Occipital lobe (tissue), 3 donors: ENCODE measurements at places on chromosomes 7 and 10.

DNA sequence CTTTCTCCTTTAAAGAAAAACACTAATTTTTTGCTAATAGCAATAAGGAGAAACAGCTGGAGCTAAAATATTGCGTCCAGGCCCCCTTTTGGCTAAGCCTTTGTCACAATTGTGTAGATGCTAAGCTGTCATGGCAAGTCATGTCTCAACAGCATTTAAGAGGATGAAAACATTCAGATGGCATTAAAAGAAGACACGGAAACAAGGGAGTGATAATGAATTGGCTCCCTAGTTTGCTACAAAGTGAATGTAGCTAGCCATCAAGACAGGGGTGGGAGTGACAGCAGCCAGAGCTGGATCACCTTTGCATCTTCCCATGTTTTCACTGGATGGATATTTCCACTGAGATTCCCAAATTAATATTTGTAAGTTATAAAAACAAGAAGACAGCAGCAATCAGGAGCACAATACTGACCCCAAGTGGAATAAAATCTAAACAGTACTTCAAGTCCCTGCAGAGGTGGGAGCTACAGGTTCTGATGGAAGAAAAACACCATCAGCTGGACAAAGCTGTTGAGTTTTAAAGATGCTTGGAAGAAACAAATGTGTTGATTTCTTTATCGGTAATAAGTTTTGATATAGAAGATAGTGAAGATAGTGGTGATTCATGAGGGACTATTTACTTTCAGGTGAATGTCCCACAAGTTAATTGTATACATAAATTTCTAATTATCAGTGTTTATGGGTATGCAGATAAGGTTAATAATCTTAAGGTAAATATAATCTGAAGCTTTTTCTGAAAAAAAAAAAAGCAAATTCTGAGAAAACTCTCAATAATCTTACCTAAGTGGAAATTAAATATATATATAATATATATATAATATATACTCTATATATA, 129.4 kb downstream of the SLC16A9 start:
- no peak for DNase-seq

DNA sequence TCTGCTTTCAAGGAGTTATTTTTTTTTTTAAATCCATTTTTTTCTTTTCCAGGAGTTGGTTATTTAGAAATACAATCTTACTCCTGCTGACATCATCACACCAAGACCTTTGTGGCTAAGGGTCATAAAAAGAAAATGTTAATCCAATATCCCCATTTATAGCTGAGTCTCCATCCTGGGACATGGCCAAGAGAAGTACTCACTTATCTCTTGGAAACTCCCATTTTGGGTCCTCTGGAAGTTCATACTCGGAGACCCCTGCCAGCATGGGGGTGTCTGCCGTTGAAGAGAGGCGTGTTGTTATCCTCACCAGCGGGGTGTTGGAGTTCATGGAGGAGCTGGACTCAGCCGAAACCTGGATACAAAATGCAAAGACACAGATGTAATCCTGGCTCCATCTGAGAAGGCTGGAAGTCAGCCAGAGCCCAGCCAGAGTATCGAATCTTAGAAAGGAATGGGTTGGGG, 94.6 kb downstream of the FGFR2 start:
- DNase-seq = no peak

GRCh38 chr10:56505555-56505954, 144.5 kb upstream of the ZWINT start:
- no peak for DNase-seq

DNA sequence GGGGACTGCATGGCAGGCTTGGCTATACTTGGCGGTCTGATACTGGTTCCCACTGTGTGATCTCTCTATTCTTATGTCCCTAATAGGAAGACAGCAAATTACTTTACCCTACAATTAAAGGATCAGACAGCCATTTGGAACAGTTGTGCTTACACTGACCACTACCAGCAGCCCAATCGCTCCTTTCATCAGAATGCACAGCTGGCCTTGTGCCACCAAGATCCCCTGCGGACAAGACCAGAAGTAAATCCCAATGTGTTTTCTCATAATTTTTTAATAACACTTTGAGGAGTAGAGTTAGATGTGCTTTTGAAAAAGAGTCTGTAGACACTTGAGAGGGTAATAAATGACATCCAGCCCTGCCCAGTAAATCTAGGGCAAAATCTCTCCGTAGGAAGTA, 297.2 kb upstream of the ZNF32 start:
- no peak for DNase-seq

DNA sequence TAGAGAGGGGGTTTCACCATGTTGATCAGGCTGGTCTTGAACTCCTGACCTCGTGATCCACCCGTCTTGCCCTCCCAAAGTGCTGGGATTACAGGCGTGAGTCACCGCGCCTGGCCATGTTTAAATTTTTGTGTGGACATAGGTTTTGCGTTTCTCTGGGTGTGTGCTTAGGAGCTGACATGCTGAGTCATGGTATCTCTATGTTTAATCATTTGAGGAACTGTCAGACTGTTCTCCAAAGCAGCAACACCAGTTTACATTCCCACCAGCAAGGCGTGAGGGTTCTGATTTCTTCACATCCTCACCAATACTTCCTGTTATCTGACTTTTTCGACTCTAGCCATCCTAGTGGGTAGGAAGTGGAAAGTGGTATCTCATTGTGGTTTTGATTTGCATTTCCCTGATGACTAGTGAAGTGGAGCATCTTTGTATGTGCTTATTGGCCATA, 153.7 kb downstream of the DNAJB6 start:
- DNase-seq = no peak

- DNase-seq = no peak
These were observed 22.4 kb upstream of the KLF6 start for GRCh38 chr10:3807211-3807927.

GRCh38 chr7:121761399-121761798, 111.6 kb upstream of the PTPRZ1 start:
- DNase-seq = no peak

DNA sequence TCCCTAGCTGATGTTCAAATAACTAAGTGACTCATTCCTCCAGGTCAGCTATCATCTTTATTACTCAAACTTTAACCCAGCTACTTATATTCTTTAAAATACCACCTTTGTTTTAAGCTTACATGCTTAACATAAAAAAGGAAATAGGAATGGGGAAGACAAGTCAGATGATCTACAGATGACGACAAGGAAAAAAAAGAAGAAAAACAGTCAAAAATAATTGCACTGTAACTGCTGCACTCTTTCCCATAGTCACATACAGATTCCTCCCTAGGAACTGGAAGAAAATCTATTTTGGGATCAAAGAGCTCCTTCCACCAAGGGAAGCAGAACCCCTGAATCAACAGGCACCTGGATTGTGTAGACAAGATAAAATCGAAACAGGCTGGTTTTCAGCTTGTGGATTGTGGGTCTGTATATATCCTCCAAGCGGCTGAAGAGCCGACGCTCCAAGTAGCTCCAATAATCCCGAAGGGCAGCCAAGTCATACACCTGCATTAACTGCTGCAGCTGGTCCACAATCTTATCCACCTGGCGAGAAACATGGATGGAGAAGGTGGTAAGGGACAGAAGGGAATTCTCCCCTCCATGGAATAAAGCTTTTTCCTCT, 2.0 kb downstream of the WDR91 start:
- DNase-seq = no peak

DNA sequence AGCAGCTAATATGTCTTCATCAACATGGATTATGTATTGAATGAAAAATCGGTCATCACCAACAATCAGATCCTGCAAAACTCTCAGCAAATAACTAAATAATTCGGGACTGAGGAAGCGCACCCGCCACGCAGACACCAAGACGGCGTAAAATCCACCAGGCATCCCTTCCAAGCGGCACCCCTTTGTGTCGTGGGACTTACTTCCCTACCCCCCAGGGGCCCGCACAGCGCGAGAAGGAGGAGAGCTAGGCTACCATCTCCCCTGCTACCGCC, 721 bp downstream of the ARL3 start:
- no peak for DNase-seq

DNA sequence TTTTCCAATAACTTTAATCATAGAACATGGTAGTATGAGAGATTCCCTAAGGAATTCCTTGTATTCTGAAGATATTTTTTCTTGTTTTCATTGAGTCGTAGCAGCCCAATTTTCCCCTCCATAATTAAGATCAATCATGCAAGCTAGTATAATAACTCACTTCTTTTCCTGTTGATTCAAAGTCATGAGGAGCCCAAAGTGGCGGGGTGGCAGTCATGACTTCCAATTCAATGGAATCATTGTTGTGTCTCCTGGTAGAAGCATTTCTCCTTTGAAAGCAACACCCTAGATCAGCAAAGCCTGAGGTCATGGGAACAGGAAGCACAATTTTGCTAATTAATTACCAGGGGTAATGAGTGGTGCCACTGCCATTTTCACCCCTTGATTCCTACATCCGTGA, 77.6 kb upstream of the MAGI2 start:
- no peak for DNase-seq

GRCh38 chr10:12636571-12636970, 287.2 kb downstream of the CAMK1D start:
- no peak for DNase-seq

DNA sequence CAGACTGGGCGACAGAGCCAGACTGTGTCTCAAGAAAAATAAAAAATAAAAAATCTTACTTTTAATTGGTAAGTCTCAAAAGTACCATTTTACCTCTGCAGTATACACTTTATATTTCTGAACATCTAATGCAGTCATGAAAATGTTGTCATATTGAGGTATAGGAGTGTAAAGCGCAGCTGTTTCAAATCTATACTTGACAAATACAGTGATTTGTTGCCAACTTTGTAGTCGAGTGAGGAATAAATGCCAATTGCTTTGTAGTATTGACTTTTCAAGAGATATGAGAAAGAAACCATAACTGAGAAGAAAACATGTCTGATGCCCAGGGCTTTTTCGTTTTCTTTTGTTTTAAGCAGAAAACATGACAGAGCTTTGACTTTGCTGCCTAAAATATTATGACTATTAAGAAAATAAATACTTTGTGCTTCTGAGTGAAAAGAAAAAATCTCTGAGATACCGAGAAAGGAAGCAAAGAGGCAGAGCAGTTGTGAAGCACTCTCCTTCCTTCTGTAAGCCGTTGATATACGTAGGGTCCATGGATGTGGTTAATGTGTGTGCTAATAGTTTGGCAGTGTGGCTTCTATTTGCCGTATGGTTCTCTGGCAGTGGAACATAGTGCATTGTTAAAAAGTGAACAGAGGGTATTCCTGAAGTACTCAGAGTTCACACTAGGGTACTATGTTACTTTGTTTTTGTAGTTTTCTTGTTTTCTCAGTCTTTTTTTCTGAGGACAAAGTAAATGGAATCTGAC, 38.2 kb downstream of the AVL9 start:
- no peak for DNase-seq

DNA sequence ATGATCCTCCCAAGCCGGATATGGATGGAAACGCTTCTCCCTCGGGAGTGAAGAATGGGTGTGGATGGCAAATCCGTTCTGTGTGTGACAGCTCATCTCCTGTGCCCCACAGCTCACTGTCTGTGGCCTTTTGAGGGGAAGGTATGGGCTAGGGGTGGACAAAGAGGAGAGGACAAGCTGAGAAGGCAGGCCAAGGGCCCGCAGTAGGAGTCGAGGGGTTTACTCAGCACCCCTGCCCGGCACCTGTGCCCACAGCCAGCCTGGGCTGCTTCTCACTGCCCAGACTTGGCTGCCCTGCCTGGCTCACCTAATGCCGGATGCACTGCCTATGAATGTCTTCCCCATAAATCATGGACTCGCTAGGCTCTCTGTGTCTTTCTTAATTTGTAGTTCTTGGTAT, 503.8 kb downstream of the TCERG1L start:
- no peak for DNase-seq

GRCh38 chr10:132145002-132145401, 41.7 kb upstream of the DPYSL4 start:
- DNase-seq = no peak

GRCh38 chr7:69864822-69865221, 266.5 kb downstream of the AUTS2 start:
- DNase-seq = no peak

DNA sequence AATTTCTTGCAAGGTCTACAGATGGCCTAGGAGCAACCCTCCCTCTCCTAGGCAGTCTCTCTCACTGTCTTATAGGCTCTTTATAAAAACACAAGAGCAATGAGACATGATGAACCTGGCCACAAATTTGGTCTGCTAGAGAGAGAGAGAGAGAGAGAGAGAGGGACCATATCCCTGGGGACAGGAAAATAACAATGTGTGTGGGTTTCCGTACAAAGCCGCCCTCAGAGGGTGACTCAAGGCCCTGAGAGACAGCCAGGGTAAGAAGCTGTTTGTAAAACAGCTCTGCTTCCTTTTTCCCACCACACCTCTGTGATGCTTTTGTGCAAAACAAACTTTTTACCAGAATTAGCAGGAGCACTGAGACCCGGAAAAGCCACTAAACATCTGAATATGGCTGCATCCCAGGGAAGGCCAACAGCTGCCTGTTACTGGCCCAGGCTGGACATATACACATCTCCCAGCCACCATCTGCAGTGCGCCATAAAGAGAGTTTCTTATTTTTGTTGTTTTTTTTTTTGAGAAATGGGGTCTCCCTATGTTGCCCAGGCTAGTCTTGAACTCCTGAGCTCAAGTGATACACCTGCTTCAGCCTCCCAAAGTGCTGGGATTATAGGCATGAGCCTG, 18.4 kb downstream of the GIMAP5 start:
- DNase-seq = no peak

- no peak for DNase-seq
These were observed 24.0 kb downstream of the OSBPL3 start for GRCh38 chr7:24956021-24956420.

DNA sequence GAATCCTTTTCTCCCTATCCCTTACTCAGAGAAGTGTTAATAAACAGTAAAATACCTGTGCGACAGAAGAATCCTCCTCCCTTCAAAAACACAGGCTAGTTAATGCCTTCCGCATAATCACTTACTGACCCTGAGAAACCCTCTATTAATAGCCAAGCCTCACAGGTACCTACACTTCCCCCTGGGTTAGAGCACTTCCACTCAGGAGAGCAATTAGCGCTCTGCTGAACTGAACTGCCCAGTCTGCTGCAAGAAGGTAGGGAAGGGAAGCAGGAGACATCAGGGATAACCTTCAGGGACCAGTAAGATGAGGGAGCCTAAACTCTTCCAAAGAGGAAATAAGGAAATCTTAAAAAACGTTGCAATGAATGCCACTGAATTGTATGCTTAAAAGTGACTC, 39.6 kb downstream of the KIAA1549 start:
- no peak for DNase-seq

GRCh38 chr10:70162892-70163201, 7.5 kb downstream of the SAR1A start:
- DNase-seq = no peak

- DNase-seq = no peak
These were observed 686 bp upstream of the MIOS start for GRCh38 chr7:7565746-7566650.

- no peak for DNase-seq
These were observed 162.9 kb downstream of the MBL2 start for GRCh38 chr10:52609626-52610240.

DNA sequence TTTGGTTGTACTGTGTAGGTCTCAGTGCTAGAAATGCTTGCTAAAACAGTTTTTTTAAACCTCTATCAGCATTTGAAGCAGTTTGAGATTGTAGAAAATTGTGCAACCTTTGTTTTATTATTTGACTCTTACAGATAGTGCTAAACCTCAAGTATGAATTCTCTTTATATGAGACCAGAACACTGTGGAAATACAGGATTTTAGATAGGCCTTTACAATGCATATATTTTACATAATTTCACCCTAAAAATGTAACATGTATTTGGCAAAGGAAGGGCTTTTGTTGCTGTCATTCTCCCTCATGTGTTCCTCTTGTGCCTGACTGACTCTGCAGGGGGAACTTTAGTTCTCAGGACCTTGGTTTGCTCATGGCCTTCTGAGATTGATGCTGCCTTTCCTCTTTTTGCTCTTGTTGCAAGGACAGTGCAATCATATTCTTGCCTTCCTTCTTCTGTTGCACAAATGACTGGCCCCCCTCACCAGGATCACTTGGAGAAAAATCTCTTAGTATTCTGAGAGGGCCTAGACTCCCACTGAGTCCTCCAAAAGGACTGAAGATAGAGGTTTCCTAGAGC, 188.7 kb downstream of the PPP1R9A start:
- no peak for DNase-seq
